ENCODE measurements at places on chromosomes 4 and X. TPM values are rescaled to one million over a fixed set of nuclear protein-coding genes. Genes with fewer than 3 reads are reported as not detected.

DNA sequence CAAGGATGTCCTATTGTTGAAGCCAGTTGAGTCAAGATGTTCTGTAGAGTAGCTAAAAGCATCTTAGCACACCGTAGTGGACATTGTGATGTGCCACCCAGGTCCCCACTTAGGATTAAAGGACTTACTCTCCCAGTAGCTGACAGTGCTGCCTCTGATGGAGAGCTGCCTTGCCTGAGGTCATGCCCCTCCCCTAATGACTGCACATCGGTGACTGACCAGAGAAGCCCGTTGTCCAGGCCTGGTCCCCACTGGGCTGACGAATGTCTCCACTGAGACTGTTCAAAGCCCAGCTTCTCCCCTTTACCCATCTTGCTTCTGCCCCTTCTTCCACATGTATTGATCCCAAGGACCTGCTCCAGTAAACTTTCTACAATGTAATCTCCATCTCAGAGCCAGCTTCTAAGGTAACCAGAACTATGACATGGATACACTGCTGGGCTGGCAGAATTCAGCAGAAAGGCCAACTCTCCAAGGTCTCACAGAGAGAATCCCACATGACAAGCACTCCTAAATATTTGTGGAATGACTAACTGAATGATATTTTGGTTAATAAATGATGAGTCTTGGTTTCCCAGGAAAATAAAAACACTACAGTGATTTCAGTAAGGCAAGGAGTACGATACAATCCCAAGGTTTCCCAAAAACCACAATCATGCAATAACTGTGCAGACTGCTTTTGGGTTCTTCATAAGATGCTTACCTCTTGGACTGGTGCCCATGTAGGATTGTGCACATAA is 82.4 kb upstream of the TMEM150C start:
- DNase-seq = peak; percentile 53

- no peak for DNase-seq
These were observed 22.3 kb downstream of the TMPRSS11D start for GRCh38 chr4:67861513-67861912.

GRCh38 chr4:86972997-86973396 is 38.2 kb downstream of the AFF1 start:
- no peak for DNase-seq

DNA sequence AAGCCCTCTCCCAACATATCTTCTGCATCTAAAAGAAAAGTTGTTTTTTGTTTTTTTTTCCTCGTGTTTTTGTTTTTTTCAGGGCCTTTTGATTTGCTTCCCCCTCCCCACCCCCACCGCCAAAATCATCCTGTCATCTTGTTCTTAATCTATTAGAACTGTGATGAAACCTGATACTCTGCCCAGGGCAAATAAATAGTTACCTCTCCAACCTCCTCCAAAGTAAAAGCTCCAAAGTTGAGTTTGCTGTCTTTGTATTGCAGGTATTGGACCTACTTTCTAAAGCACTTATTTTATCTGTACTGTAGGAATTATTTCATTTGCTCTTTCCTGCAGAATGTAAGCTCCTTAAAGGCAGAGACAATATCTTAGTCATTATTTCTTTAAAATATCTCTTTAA is 172.9 kb downstream of the SOWAHB start:
- DNase-seq = no peak

COX7B2 gene
- total RNA-seq = not detected

DNA sequence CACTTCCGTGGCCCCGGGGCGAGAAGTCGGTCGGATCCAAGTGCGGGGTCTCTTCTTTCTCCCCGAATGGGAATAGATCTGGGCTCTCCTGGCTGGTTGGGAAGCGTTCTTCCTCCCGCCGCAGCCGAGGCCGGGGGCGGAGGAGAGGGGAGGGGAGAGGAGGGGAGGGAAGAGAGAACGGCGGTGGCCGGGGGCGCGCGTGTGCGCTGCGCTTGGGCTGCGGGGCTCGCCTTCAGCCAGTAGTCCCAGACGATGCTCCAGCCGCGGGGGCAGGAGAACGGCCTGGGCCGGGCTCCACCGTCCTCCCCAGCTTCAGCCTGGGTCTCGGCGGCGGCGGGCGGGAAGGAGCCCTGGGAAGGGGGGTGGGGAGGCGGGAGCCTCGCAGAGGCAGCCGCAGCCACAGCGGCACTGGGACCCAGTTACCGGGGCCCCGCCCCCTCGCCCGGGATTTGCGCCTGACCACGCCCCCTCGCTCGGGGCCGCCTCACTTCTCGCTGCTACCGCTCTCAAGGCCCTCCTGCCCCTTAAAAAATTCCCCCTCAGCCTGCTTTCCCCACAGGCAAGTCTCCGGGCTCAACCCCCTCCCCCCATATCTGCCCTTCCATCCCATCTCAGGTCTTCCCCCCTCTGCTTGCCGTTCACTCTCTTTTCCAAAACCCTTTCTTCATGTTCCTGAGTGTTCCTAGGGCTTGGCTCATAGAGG is at the start of gene FGD1:
TSS of gene FGD1 (minus strand) at position 421 of the 703 bp plus-strand sequence. CDS start 802 bp downstream, outside the sequence.
- DNase-seq = peak; percentile 4

CLDN22 gene
- not detected for total RNA-seq

- peak; percentile 66 for DNase-seq
These were observed 47.2 kb downstream of the AFAP1 start for GRCh38 chr4:7892212-7893019.

- DNase-seq = no peak
These were observed 246.6 kb upstream of the AADAT start for GRCh38 chr4:170336238-170336775.

WDR1 gene
- total RNA-seq = 395 TPM

- no peak for DNase-seq
These were observed 18.3 kb downstream of the GAB1 start for GRCh38 chr4:143354990-143355389.

SPARCL1 gene
- not detected for total RNA-seq
